ENCODE measurements at places on chromosomes 12 and 14.

DNA sequence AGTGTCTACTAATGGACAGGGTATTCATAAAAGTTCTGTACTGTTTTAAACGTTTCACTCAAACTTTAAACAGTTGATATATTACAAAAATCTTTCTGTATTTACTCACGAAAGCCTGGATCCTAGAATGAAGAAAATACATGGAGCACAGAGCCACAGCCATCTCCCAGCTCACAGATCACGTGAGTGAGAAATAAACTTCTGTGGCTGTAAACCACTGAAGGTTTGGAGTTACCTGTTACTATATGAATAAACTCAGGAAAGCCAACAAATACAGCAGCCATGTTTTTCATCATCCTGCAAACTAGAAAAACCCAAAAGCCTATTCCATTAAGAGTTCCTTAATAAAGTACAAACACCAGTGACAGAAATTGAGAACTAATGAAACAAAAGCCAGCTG, 867 bp upstream of the TDG start:
- DNase-seq, result no peak

DNA sequence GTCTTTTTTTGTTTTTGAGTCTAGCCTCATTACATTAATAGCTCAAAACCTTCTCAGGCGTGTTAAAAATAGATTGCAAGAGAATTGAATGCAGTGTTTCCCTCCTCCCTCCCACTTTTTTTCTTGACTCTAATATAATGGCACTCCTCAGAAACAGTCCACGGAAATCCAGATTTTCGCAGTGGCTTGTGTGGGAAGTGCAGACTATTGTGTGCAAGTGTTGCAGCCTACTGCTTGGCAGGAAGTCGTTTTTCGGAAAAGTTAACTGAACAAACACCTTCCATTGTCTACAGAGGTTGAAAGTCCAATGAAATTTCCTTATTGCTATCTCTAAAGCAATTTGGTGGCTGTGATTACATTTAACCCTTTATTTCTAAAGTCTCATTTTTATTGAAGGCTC, 147.9 kb upstream of the E2F7 start:
- DNase-seq, result no peak

DNA sequence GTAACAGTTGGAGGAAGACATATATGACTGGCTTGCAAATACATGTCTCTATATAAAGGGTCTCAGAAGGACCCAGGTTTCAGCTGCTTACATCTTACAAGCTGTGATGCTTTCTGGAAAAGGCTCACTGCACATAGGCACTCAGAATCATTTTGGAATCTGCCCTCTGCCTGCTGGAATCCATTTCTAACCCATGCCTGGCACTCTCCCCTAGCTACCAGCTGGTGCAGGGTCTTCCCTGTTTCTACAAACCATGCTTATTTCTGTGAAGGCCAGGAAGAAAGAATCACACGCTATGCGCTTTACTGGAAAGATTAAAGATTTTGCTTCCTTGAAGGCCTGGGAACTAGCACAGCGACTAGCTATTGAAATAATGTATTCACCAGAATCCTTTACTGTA, 151.3 kb downstream of the DICER1 start:
- DNase-seq, result no peak

DNA sequence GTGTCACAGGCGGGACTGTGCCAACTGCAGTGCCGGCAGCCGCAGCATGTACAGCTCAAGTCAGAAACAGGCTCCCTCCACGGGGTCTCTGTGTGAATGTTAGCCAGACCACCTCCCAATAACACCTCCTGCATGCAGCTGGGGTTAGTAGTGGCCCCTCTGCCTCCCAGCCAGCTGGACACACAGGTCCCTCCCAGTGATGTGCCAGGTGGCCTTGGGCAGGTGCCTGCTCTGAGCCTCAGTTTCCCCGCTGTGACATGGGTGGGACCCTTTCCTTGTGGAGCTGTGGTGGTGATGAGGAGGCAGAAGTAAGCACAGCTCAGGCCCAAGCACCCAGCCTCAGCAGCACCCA, 139.9 kb downstream of the ADGRD1 start:
- no peak for DNase-seq

DNA sequence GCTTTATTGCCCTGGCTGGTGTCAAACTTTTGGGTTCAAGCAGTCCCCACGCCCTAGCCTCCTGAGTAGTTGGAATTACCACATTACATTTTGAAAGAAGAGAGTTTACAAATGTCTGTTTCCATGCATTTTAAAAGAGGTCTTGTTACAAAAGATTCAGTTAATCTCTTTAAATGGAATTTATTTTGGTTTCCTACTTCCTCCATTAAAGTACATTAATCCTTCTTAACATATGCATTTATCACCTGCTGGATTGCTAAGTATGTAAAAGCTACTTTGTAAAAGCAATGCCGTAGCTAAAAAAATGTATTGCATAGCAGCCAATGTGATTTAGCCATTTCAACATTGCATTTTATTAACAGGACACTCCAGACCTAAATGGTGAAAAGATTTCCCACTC, 80.4 kb downstream of the PDE3A start:
- no peak for DNase-seq

DNA sequence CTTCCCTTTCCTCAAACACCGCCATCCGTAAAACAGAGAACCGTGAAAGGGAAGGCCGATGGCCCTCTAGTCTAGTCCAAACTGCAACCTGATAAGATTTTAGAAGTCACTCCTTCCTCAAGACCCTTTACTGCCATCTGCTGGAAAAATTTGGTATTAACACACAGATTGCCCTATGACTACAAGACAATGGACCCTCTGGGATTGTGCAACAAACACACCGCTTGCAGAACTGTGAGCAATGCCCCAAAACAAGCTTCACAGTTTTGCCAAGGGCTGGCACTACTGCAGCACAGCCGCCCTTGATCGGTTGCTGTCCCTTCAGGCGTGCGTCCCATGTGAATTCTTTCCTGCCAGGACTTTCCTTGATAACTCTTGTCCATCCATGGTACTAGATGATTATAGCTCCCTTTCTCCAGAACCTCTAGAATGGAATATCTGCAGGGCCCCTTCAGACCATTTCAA, 23.1 kb downstream of the LLPH start:
- DNase-seq, result peak; percentile 83

- no peak for DNase-seq
These were observed 21.4 kb downstream of the KLRF2 start for GRCh38 chr12:9902539-9903228.

- no peak for DNase-seq
These were observed 11.0 kb upstream of the PTPRB start for GRCh38 chr12:70648191-70648590.

DNA sequence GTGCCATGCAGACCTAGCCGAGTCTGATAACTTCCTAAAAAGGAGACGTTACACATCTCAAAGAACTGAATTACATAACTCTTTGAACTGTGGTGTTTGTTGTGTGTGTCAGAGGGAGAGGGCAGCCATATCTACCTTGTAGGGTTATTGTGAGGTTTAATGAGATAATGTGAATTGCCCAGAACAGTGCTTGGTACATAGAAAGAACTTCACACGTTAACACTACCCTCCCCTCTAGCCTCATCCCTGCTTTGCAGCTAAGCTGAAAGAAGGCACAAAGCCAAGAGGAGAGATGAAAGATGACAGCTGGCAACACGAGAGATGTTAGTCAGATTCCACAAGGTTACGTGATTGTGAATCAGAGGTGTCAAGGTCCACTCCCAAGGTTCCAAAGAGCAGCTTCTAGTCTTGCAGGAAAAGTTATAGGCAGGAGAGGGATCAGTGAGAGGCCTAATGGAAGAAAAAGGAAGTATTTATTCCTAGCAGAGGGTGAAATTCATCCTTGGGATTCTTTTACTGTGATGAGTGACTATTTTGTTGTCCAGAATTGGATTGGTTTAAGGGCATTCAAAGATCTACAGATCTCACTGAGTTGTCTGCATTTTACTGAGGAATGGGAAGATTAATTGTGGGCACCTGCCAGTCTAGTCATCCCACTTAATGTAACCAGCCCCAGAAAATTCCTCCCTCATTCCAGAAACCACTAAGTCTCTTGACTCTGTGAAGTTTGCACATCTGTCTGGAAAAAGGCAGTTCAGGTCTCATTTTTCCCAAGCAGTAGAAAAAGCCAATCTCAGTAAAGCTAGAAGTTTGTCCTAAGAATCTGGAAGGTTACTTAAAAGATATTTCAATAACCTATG, 25.9 kb upstream of the WNK1 start:
- DNase-seq, result peak; percentile 16

DNA sequence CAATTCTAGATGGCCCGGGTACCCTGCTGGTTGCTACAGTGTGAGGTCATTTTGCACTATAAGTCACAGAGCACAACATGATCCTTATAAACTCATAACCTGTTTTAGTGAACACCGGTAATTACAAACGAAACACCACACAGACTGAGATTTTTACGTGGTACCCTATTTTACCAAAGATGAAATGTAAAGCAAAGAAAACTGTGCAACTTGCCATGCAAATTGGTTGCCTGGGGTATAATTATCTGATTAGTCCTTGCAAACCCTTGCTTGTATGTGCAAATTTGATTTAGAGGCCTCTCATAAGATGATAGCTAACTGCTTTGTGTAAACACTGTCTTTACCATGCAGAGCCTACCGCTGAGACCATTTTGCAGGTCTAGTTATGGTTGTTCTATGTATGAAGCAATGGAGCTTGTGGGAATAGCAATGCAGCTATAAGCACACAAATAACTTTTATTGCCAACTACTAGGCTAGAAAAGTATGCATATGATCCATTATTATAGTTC, 372.1 kb upstream of the FAR2 start:
- no peak for DNase-seq

DNA sequence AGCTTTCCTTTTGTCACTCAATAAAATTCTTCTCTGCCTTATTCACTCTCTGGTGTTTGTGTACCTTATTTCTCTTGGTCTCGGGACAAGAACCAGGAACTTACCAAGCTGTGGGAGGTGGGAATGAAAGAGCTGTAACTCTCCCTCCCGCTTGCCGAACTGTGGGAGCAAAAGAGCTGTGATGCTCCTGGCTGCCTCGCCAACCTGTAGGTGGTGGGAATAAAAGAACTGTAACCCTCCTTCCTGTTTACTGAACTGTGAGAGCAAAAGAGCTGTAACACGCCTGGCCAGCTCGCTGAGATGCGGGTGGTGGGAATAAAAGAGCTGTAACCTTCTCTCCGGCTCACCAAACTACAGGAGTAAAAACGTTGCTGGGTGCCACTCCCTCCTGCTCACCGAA, 314.1 kb upstream of the LRIG3 start:
- no peak for DNase-seq

GRCh38 chr14:71049435-71050133, 142.3 kb downstream of the PCNX1 start:
- DNase-seq, result no peak

DNA sequence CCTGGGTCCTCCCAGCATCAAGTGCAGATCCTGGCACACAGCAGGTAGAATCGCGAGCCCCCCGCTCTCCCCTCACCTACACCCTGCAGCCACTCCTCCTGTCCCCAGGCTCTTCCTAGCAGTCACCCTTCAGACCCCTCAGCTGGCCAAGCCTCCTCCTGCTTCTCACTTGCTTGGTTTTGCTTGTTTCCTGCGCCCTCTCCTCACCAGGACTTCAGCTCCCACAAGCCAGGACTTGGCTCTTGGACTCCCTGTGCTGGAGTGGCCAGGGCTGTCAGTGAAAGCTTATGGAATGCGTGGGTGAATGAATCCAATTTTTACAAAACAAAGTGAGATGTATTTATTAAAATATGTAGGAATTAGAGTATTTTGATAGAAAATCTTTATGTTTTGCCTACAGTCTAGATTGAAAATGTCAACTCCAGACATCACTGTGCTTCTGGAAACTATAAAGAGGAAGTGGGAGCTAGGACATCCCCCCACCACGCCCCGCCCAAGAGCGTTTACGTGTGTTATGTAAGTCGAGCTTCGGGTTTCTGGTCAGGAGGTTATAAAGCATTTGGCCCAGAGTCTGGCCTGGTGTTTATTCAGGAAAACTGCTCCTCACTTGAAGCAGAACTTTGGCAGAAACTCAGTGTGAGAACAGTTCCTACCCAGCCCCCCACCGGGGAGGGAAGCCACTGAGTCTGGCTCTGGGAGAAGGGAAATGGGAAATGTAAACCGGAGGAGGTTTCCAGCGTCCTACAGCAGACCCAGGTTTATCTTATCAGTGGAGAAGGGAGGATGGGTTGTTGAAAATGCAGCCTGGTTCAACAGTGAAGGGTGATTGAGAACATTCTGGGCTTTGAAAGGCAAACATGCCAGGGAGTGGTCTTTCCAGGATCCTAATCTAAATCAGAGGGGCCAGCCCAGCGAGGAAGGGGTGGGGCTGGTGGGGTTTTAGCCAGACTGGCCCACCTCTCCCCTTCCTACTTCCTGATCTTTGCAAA, 8.8 kb downstream of the ALDH2 start:
- peak; percentile 37 for DNase-seq

DNA sequence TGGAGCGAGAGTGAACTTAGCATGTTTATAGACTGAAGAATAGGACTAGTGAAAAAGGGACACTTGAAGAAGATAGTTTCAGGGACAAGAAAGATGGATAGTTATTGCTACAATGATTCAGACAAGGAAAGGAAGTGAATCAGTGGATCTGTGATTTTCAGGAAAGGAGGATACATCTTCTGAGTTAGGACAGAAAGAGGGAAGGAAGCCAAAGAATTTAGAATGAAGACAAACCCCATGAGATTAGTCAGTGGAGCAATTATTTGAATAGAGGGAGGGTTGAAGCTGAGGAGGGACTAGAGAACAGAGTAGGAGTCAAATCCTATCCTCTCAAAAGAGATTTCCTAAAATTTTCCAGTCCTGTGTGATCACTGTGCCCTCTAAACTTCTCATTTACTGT, 282.7 kb downstream of the AKAP6 start:
- no peak for DNase-seq

DNA sequence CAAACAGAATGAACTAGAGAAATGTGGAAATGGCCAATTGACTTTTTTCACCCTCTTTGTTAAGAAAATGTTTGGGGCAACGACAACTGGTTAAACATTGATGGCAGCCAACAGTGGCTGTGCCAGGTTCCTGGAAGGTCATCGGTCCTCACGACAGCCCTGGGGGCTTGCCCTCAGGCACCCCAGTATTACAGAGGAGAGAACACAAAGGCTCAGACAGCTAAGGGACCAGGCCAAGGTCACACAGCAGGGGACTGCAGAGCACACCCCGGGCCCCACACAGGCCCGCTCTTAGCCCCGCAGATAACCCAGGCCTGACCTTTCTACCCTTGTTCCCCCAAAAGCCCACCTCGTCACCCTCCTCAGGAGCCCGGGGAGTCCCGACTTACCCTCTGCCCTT, 1.3 kb downstream of the TRPV4 start:
- DNase-seq, result no peak

Data from CD4-positive, alpha-beta T cell treated with Interleukin-17A for 1 hour (primary cell).